ENCODE measurements at places on chromosomes 3 and 15.
A peak's percentile ranks its signal among the peaks of the same experiment; 100 is the strongest.

GRCh38 chr3:186002884-186003472, 65.2 kb upstream of the TRA2B start:
- peak; percentile 10 for DNase-seq

GRCh38 chr15:35107561-35107960, 22.5 kb upstream of the NANOGP8 start:
- DNase-seq: no peak

DNA sequence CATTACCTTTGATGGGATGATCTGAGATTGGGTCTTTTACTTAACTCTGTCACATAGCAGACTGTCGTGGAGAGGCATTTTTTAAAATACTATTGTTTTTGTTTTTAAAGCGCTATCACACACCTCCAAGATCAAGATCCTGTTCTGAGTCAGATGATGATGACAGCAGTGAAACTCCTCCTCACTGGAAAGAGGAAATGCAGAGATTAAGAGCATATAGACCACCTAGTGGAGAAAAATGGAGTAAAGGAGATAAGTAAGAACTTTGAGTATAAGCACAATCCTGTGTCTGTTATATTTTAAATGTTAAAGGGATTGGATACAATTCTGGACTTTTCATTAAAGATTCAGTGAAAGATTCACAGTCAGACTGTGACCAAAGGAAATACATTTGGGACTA, 18.4 kb upstream of the ZBTB47 start:
- DNase-seq: peak; percentile 74

DNA sequence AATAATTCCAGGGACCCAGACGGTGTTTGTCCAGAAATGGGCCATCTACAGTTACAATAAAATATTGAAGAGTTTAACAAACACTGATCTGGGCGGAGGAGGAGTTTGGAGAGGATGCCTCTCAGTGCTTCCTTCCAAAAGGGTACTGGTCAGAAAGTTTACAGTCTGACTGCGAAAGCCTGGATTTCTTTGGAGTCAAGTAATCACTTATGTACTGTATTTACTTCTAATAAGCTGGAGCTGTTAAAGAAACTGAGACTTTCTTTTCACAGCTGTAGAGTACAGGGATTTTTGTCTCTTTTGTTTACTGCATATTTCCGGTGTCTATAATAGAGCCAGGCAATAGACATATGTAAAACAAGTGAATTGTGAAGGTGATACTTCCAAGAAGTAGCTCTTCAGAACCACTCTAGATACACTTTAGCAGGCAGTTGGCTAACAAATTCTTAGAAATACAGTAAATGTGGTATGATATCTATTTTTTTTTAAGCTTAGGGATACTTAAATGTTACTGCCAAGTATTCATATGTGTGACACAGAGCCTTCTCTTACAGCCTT, 22.1 kb upstream of the NEO1 start:
- DNase-seq: no peak

DNA sequence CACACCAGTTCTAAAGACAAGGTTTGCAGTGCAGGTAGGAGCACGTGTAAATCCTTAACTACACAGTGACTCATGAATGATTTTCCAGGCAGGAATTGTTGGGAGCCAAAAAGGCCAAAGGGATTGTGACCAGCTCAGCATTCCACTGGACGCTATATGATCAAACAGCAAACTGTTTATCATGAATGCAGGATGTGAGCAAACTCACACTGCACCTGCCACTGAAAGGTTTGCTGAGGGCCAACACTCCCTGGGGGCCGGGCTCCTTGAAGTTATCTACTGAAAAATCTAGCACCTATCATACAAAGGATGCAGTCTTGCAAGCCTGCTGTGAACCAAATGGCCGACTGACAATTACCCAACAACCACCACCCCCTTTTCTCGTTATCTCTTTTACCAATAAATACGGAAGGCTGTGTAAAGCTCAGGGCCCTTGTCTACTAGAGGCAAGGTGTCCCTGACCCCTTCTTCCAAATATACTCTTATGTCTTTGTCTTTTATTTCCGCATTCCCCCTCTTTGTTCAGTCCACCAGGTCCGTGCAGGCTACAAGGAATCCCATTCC, 11.5 kb upstream of the DNASE1L3 start:
- DNase-seq: no peak

- no peak for DNase-seq
These were observed 4.6 kb downstream of the SRP14 start for GRCh38 chr15:40034186-40034946.

- peak; percentile 10 for DNase-seq
These were observed 849 bp upstream of the HDAC11 start for GRCh38 chr3:13479332-13479581.

DNA sequence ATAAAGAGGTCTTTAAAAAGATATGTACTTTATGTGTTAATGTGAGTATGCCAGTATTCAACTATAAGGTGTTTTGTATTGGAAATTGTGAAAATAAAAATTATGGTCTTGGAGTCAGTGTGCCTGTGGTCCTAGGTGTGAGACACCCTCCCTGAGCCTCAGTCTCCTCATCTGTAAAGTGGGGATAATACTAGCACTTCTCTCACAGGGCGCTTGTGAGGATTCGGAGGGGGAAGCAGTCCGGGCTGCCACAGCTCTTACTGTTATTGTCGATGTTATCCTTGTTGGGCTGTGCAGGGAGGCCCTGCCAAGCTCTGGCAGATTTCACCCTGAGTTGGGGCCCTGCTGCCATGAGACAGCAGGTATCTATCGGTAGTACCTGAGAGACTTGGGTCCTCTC, 26.7 kb upstream of the FBLN2 start:
- no peak for DNase-seq

DNA sequence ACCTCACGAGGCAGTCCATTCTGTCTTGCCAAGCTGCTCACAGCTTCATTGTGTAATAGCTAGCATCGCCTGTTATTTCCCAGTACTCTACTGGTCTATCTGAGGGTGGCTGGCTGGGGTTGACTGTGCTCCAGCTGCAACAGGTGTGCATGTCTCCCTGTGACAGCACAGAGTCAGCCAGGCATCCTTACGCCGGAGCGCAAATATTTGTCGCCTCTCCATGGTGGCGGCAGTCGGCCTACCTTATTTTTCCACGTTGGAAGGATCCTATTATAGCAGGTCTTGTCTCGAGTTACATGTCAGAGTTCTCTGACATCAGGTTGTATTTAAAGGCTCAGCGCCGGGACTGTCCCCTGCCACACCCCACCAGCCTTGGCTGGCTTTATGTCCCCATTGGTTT, 307.1 kb downstream of the TLE3 start:
- no peak for DNase-seq

- no peak for DNase-seq
These were observed 20.2 kb downstream of the SEMA6D start for GRCh38 chr15:47737477-47737876.

DNA sequence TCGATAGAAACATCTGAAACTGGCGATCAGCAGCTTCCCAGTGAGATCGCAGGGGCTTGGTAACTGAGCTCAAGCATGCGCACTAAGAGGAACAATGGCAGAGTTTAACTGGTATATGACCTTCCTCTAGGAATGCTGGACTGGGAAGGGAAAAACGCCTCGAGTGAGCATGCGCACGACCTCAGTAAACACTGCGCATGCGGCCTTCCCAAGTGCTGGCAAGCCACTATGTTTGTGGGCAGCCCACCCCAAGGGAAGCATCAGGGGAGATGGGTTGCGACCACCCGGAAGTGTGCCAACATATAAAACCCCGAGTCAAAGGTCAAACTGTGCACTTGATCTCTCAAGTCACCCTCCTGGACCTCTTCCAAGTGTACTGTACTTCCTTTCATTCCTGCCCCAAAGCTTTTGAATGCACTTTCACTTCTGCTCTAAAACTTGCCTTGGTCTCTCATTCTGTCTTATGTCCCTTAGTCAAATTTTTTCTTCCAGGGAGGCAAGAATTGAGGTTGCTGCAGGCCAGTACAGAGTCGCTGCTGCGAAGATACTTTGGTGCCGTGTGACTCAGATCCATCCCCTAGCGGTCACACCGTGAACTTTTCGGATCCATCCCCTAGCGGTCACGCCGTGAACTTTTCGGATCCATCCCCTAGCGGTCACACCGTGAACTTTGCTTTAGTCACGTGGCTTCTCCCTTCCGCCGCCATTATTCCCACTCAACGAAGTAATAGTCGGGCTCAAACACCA, 243.3 kb downstream of the FAM43A start:
- no peak for DNase-seq

- DNase-seq: no peak
These were observed 296.0 kb downstream of the NAALADL2 start for GRCh38 chr3:175155172-175155571.

DNA sequence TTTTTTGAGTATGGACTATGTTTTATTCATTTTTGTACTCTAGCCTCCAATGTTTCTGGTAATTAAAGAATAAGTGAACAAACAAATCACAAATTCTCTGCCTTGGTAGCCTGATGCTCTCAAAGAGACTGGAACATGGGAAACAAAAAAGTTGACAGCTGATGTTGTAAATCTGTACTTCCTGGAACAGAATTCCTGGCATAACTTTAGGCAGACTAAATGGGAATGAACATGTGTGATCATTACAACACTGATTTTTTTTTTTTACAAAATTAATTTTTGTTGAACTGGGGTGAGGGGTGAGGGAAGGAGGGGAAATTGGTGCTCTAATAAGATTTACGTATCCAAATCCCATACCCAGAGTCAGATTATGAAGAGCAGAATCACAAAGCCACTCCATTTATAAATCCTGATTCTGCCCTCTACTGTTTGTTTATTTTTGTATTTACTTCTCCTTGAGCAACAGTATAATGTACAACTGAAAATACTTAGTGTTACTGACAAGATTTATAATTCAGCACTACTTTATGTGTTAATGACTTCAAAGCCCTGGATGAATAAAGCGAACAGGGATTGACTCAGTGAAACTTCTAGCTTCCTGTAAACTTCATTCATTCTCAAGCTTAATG, 165.0 kb downstream of the FRMD5 start:
- no peak for DNase-seq

DNA sequence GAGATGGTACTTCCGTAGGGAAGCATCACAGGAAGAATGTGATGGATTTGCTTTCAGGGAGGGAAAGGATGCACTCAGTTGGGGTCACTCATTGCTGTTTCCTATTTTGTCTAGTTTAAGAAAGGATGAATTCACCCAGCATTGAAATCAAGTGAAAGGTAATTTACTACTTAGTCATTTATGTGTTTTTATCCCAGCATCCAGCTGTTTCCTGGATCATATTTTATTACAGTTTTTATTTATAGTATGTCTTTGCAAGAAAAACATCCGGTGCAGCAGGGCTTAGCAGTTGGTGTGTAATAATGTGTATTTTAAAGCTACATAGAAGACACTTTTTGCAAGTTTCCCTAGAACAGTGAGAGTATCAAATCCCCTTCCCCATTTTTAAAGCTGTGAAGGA, 37.4 kb upstream of the GOLGA8B start:
- no peak for DNase-seq

DNA sequence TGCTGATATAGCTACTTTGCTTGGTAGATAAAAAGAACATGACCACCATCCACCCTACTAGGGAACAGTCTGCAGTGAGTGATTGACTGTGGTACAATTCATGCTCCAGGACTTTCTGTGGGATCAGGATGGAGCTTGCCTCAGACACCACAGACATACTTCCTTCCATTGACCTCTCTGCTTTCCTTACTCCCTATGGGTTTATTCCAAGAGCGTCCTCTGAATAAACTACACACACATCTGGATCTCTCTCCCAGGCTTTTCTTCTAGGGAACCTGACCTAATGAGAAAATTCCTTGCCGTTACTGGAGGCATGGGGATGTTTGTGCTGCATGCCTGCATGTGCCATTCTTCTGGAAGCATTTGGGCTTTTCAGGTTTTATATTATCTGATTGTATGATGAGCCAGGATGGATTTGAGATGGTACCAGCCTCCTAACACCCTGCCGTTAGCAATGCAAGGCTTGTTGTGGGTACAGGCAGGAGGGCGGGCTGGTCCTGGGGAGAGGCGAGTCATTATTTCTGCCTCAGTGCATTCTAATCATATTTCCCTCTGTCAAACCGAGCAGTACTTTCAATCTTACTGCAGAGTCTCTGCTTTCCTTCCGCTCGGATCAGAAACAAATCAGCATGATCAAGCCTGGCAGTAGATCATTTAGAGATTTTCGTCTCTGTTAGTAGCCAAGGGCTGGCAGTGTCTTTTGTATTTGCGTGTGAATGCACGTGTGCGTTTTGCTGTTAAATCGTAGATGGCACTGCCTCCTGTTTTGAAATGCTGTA, 279.2 kb downstream of the PDCD6IP start:
- DNase-seq: no peak

DNA sequence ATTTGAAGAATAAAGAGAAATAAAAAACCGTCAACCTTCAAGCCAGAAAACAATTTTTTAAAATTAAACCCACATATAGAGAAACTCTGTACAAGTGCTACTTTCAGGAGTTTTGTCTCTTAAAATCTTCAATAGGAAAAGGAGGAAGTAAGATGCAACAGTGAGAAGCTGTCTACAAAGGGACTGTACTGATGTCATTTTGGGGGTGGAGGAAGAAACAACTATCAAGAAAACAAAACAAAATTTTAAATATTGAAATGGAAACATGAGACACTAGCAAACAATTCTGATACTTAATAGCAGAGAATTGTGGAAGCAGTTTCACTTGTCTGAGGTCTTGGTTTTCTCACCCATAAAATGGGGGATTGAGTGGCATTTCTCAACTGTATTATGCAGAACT, 84.4 kb downstream of the SLMAP start:
- no peak for DNase-seq

- DNase-seq: no peak
These were observed 19.1 kb downstream of the KLHL6 start for GRCh38 chr3:183536238-183536880.

DNA sequence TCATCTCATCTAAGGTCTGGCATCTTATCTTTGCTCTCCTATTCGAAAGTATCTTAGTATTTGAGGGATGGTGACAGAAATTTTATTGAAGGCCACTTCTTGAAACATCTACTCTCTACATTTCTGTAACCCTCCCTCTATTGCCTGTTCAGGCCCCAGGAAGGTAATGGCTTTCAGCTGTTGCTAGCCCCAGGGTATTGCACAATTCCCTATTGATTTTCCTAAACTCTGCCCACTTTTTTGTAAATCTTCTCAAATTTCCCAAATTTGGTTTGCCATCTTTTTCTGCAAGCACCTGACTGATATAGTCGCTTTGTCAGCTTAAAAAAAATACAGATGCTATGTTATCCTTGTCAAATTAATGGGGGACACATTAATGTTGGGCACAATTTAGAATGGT, 242.1 kb downstream of the RAP2B start:
- no peak for DNase-seq

DNA sequence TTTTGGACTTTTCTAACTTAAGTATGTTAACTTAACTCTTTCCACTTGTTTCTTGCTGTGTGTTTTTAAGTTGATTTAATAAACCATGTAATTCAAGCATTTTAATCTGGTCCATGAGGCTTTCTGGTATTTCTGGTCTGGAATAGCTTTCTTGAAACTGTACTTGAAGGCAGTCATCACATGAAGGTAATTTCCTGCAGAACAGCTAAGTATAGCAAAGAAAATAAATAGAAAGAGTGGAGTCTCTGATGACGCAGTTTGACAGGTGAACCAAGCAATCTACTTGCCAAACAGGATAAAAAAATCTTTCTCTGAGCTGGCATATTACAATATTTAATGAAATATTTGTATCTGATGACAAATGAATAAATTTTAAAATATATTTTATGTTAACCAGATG, 74.9 kb downstream of the BTLA start:
- no peak for DNase-seq

GRCh38 chr3:152288681-152289080, 20.0 kb downstream of the MBNL1 start:
- DNase-seq: no peak
